ENCODE measurements at places on chromosomes 5 and 9.

DNA sequence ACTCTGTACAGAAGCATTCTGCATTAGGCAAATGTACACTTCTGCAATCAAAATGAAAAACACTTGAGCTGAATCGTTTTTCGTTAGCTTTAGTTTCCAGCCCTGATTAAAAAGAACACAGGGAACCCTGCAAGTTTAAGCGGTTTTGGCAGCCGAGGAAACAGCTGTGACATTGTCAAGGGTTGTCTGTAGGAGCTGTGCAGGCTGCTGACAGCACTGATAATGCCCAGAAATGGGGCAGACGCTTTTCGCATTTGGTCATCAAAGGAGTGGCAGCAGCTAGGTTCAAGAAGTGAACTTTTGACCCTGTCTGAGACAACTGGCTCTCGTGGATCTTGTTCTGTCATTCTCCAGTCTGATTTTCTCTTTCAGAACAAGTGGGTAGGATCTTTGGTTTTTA lies 165.6 kb upstream of the CCDC152 start:
- DNase-seq = no peak

DNA sequence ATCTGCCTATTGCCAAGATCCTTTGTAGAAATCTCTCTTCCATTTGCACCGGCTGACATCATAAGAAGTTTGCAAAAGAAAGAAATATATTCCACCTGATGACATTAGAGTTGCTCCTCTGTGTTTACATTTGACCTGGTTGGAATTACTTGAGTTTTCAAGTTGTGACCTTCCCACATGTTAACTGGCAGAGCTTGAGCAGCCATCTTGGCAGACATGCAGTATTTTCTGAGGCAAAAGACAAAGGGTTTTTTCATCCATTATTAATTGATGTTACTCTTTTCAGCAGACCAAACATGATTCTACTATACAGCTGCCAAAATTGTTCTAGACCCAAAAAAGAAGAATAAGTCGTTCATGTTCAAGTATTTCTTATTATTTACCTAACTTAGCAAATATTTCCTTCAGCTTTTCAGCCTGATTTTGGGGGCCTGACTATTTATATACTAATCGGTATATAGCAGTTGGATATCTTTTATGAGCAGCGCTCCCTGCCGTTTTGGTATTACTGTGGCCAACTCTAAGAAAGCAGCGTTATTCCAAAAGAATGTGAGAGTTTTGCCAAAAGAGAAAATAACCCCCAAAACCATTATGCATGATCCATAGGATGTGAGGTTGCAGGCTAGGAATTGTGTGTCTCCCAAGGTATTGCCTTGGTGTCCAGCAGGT lies 212.9 kb downstream of the PBX3 start:
- DNase-seq = no peak

DNA sequence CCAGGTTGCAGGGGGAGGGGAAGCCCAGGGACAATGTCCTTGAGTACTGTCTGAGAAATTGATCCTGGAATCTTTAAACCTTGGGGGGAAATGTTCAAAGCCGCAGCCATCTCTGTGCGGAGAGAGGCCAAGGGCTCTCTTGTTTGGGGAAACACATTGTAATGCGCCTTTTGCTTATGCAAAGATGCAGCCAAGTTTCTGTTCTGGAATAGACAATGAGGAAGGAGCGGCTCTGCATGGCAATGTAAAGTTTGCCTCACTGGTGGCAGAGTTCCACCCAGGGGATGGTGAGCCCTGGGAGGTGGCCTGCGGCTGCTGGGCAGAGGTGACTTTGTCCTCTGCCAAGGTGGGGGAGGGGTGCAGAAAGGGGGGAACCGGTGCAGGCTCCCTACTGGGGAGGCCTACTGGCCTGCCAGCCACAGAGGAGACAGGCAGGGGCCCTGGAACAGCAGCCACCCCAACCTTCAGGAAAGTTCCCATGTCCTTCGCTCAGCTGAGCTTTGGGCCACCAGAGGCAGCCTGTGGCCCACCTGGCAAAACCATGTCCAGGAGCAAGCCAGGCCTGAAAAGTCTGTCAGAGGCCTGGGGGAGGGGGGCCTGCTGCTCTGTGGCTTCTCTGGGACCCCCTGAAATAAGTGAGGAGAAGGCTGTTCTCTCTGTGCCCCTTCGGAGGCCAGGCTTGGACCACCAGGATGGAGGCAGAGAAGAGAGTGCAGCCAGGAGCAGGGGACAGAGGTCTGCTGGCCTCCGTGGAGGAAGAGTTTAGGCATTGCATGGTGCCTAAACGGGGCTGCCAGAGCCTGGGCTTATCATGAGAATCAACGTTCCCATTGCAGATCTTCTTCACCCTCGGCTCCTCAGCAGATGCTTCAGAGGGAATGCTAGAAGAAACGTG lies 127.8 kb downstream of the ZNF354C start:
- no peak for DNase-seq

DNA sequence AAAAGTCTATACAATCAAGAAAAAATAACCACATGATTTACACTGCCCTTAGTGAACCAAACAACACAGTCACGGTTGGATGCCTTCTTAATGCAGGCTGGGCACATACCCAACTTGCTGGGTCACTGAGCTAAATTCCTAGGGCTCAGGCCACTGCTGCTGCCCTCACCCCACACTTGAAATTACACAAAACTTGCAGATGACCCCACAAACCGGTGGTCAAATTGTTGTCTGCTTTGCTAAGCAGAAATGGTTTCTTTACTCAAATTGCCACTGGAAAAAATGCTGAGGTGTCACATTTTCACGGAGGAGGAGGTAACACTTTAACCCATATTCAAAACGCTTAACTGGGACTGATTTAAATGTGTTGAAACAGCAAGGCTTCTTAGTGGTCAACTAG lies 62.4 kb downstream of the HMHB1 start:
- DNase-seq = no peak

Data from stimulated activated CD8-positive, alpha-beta memory T cell treated with anti-CD3 and anti-CD28 coated beads, Interleukin-4, amount 100 ng/mL, for 1 hour (primary cell).